LHCN-M2 (cell line): ENCODE measurements at places on chromosomes 12 and 14.

GRCh38 chr12:83896416-83896815 is 1016.2 kb downstream of the SLC6A15 start:
- no peak for DNase-seq

DNA sequence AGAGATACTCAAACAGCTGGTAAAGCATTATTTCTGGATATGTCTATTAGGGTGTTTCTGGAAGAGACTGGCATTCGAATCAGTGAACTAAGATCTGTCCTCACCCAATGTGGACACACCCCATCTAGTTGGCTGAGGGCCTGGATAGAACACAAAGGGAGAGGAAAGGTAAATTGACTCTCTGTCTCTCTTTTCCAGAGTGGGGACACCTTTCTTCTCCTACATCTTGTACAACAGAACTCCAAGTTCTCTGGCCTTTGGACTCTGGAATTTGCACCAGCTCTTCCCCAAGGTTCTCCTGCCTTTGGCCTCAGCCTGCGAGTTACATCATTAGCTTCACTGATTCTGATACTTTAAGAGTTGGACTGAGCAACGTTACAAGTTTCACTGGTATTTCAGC is 1253.9 kb downstream of the SLC16A7 start:
- DNase-seq: no peak

GRCh38 chr12:105468464-105468863 is 138.0 kb downstream of the C12orf75 start:
- no peak for DNase-seq

DNA sequence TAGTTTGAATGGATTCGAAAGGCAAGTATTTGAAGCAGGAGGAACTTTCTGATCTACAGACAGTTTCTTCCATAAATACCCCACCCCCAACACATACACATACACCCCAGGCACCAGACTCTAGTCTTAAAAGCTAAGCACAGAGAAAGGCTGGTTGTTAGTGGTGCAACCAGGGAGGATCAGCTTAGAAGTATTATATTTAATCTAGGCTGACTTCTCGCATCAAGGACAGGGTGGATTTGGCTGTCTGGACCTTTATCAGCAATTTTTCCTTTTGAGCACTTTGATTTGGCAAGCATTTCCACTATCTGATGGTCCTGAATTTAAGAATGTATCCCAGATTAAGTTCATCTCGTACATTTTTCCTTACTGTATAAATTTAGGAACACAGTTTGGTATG is 1489.8 kb upstream of the FLRT2 start:
- DNase-seq: no peak

- DNase-seq: no peak
Observed at GRCh38 chr14:96221109-96221650, 16.5 kb downstream of the BDKRB2 start.
